ENCODE measurements at places on chromosomes 2 and 18.

GRCh38 chr2:113079131-113079530, 11.4 kb downstream of the IL1F10 start:
- no peak for DNase-seq

DNA sequence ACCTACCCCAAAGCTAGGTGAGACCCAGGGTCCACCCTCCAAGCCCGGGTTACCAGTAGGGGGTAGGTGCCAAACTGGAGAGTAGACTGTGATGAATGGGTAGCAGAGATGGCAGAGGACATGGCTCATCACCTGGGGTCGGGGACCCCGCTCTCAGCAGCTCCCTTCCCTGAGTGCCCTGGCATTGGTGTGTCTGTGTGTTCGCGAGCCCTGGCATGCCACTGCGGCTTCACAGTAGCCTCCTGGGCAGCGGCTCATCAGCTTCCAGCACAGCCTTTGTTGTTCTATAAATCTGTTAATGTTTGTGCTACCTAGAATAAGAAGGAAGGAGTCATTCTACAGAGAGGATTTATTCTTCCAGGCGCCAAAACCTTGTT, 62.6 kb upstream of the ALPP start:
- no peak for DNase-seq

GRCh38 chr2:235608200-235608887, 114.5 kb downstream of the AGAP1 start:
- no peak for DNase-seq

- DNase-seq, result peak; percentile 69
These were observed 2.2 kb downstream of the KIAA1328 start for GRCh38 chr18:36831139-36831538.

DNA sequence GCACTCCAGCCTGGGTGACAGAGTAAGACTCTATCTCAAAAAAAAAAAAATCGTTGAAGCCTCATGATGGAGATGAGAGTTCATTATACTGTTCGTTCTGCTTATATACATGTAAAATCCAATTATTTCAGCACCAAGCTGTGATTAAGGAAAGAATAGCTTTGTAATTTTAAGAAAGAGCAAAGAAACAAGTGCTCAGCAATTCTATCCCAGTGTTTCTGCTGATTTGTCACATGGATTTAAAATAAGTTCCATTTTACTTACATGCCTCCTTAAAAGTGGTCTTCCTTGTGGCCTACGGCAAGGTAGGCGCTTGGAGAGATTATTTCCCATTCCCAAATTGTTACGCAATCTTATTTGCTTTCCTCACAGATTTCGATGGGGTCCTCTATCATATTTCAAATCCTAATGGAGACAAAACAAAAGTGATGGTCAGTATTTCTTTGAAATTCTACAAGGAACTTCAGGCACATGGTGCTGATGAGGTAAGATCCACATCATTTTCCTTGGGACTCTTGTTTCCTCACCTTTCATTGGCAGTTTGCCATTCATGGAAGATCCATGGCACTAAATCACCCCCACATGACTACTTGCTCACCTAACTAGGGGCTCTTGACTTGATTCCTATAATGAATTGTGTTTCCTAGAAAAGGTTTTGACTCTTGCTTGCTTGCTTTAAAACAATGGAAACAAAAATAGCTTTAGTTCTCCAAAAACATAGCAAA, 11.5 kb downstream of the ARPC2 start:
- DNase-seq, result peak; percentile 26

DNA sequence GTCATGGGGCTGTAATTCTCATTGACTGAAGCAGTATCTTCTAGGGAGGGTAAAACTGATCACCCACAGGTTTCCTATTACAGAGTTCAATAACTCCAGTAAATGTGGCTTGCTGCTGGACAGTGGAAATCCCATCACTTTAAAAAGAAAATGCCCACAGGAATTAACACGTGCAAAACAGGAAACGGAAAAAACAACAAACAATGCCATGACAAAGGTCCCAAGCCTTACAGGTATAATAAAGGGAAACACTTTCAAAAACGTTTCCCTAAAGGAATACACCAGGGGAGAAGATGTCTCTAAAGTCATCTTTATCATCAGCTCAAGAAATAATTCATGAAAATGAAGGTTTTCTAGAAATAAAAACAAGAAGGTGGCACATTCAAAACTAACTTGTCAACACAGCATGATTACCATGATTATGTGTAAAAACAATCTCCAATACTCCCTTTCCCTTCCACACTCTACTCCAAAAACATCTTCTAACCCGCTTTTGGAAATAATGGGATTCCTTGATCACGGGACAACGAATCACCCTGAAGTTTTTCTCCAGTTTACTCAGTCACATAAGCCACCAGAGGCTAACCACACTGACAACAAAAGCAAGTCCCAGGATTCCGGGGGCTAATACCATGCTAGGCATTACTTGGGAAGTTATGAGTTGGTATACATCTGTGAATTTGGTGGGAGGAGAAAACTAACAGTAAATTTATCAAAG, 167.9 kb downstream of the TCF4 start:
- no peak for DNase-seq

DNA sequence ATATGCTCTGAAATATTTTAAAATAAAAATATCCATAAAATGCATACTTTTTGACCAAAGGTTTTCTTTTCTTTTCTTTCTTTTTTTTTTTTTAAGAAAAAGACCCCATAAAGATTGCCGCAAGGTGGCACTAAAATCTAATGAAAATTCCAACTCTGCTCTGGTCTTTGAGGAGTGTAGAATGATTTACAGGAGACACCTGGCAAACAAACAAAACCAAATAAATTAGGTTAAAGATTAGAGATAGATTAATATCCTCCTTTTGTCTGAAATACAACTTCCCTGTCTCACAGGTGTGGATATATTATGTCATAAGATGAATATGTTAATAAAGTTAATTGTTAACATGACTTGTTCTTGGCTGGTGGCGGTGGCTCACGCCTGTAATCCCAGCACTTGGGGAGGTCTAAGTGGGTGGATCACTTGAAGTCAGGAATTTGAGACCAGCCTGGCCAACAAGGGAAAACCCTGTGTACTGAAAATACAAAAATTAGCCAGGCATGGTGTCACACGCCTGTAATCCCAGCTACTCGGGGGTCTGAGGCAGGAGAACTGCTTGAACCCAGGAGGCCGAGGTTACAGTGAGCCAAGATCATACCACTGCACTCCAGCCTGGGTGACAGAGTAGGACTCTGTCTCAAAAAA, 3.5 kb upstream of the RHOB start:
- no peak for DNase-seq

DNA sequence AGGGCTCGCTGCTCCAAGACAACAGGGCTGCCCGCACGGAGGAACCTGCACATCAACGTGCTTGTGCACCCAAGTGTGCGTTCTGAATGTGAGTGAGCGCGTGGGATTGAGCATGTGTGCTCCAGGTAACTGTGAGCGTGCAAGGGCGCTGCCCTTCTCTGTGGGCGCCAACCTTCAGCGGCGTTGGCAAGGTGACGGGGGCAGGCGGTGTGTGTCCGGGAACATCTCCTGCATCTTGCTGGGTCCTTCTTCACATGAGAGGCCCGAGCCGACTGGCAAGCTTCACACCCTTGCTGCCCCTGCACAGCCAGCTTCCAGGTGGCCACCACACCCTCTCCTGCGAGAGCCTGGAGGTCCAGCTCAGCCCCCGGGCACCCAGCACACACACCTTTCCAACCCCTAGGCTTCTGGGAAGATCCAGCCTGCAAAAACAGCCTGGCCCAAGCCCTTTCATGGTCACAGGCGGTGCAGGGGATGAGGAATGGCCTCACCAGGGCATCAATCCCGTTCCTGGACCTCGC, 220.9 kb downstream of the HDAC4 start:
- no peak for DNase-seq

DNA sequence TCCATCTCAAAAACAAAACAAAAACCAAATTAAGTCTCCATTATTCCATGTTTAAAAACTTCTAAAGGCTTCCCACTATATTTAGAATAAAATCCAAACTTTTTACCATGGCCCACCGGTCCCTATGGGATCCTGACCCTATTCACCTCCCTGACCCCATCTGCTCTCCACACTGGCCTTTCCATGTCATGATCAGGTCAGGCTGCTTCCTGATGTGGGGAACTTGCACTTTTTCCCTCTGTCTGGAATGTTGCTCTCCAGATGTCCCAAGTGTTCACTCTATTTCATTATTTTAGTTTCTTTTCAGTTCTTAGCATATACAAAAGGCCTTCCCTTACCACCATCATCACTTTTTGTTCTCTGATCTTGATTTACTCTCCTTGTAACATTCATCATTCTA, 7.5 kb upstream of the MTA3 start:
- DNase-seq, result no peak

- DNase-seq, result no peak
These were observed 28.0 kb upstream of the EFEMP1 start for GRCh38 chr2:55951533-55951932.

DNA sequence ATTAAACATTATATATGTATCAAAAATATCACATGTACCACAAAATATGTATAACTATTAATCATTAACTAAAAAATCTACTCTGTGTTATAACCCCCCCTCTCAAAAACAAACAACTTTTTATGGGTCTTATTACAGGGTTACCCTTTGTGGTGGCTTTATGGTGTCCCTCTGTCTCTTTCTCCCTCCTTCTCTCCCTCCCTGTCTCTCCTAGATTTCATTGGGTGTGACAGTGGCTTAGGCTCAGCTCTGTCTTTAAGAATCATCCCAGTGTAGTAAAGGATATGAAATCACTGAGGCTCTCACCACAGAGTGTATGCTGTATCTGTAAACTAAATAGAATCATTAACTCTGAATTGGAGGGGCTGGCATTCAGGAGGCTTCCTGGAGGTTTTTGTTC, 93.7 kb downstream of the TDRD15 start:
- no peak for DNase-seq

GRCh38 chr2:33377048-33377447, 99.4 kb upstream of the RASGRP3 start:
- no peak for DNase-seq

- DNase-seq, result peak; percentile 64
These were observed 80.4 kb downstream of the LCLAT1 start for GRCh38 chr2:30527411-30527810.

All from iris pigment epithelial cell (primary cell).